ENCODE measurements at places on chromosomes 1 and 21. TPM values are rescaled to one million over a fixed set of nuclear protein-coding genes. Genes with fewer than 3 reads are reported as not detected.

Gene ORC1
- 0.32 TPM for polyA plus RNA-seq

Gene UQCRHL
- polyA plus RNA-seq = 0.94 TPM

Gene OR2T35
- polyA plus RNA-seq = not detected

Gene FLG2
- polyA plus RNA-seq = not detected

Gene VTCN1
- not detected for polyA plus RNA-seq

Gene TCP10L
- polyA plus RNA-seq = 0.53 TPM

Gene CRYBG2
- not detected for polyA plus RNA-seq

Gene KCNN3
- not detected for polyA plus RNA-seq

Gene GBP1
- polyA plus RNA-seq = 95.1 TPM

Gene DYNLT5
- polyA plus RNA-seq = not detected

Gene EVA1C
- 10.8 TPM for polyA plus RNA-seq

Gene MX2
- polyA plus RNA-seq = 34.8 TPM

Gene LAMC2
- not detected for polyA plus RNA-seq

Gene OR10J1
- polyA plus RNA-seq = not detected

Gene ATP1A2
- polyA plus RNA-seq = not detected

Gene PTGS2
- polyA plus RNA-seq = 0.31 TPM

Gene FGR
- polyA plus RNA-seq = 0.25 TPM

Gene NOS1AP
- not detected for polyA plus RNA-seq

All from CD4-positive, CD25-positive, alpha-beta regulatory T cell (primary cell).